ENCODE measurements at places on chromosomes 4 and X.

- DNase-seq, result no peak
Observed at GRCh38 chr4:16045687-16046086, 38.1 kb downstream of the PROM1 start.

GRCh38 chrX:155179346-155179997, 36.8 kb upstream of the VBP1 start:
- no peak for DNase-seq

- DNase-seq, result no peak
Observed at GRCh38 chr4:2059726-2060602, 837 bp downstream of the NAT8L start.

DNA sequence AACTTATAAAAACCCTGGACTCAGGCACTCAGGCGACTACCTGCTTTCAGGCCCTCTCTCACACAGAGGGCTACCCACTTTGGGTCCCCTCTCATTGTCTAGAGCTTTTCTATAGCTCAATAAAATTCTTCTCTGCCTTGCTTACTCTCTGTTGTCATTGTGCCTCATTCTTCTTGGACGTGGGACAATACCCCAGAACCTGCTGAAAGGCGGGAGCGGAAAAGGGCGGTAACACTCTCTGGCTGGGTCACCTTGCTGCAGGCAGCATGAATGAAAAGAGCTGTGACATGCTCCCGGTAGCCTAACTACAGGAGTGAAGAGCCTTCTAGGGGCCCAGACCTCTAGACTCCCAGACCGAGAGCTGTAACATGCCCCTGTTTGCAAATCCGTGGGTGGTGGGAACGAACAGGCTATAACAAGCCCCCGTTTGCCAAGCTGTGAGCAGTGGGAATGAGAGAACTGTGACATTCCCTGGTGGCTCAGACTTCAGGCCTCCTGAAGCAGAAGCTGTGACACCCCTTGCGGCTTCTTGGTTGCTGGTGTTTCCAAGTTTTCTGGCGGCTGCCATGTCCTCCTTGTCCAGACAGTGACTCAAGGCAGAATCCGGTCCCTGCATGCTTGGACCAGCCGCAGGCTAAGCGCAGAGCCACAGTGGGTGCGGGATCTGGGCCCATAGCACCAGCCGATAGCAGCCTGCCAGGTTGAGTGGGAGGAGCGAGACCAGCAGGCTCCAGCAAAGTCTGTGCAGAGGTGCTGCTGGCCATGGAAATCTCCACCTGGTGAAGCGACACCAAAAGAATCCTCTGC, 684.6 kb downstream of the ARAP2 start:
- DNase-seq, result no peak

DNA sequence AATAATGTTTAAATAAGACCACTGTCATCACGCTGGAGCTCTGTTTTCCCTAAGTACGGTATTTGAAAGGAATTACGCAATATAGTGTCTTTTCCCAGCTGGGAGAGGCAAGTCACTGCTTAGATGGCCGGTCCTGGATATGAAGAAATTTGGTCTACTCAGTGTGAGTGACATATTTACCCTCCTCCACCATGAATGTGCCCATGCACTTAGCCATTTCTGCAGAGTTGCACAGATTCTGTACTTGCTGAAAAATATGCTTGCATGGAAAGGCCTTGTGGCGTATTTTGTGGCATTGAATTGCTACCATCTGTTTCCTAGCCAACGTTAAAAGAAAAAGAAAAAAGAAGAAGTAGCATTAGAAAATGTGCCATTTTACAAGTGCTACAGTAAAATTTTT, 73.1 kb downstream of the ADGRL3 start:
- no peak for DNase-seq

GRCh38 chrX:154967603-154968002, 54.9 kb downstream of the F8 start:
- DNase-seq, result no peak

DNA sequence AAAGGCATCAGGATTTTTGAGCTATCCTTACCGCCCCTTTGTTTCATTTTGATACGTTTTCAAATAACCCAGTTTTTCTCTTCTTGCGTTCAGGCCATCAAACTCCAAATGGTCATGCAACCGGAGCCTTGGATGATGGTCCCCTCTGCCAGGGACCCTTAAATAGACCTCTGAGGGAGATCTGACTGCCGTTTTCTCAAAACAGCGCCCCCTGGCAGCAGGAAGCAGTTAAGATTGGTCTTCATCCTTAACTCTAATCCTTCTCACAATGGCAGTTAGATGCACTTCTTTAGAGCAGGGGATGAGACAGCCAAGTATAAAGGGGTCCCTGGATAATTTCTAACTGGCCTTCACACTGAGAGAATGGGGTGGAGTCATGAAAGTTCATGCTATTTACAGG, 525.0 kb upstream of the SPANXN1 start:
- DNase-seq, result no peak

DNA sequence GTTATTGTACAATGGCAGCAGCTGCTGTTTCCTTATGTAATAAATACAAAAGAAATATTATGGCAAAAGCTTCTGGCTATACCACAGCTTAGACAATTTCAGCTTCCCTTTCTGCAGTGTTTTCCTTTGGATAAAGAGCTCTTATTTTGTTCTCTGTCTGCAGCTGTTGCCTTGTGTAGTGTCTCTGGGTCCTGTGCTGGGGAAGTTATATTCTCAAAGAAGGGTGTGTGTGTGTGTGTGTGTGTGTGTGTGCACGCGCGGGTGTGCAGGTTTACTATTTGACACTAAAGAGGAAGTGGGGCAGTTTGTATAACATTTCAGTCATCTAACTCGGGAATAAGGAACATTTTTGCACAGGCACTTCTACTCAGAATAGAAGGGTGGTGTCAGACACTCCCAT, 83.6 kb downstream of the REPS2 start:
- DNase-seq, result no peak

DNA sequence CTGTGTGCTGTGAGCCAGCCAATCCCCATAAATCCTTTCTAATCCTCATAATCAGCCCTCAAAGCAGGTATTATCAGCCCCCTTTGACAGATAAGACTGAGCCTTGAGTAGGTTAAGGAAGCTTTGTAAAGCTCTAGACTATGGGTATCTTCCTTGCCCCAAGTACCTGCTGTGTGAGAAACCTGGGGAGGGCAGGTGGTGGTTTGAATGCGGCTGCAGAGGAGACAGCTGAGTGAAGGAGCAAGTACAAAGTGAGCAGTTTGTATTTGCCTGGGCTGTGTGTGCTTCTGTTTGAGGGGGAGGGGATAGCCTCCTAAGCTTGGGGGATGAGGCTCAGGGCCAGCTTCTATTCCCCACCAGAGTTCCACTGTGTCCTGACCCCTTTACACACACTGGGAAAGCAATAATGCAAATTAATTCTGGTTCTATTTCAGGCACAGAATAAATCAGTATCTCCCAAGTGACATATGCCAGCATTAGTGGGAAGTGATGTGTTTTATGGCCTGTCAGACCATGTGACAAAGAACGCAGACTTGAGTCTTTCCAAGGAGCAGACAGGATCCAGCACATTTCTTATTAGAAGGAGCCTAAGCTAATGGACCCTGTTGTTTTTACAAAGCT, 63.5 kb downstream of the EVC start:
- no peak for DNase-seq

DNA sequence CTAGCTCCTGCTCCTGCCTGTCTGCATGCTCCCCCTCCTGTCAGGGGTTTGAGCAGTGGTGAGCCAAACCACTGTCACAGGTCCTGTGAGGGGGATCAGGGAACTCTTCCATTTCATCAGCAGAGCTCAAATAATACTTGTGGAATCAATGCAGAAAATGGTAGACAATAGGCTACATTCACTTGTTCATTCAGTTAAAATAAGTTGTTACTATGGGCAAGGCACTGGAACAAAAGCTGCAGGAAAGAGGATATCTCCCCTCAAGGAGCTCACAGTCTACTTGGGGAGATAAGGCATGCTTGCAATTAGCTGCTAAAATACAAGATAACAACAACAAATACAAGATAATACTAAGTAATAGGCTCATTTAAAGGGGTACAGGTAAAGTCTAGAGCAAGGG, 117.1 kb downstream of the GPC3 start:
- no peak for DNase-seq

GRCh38 chr4:77172336-77172735, 15.3 kb downstream of the CCNG2 start:
- no peak for DNase-seq

DNA sequence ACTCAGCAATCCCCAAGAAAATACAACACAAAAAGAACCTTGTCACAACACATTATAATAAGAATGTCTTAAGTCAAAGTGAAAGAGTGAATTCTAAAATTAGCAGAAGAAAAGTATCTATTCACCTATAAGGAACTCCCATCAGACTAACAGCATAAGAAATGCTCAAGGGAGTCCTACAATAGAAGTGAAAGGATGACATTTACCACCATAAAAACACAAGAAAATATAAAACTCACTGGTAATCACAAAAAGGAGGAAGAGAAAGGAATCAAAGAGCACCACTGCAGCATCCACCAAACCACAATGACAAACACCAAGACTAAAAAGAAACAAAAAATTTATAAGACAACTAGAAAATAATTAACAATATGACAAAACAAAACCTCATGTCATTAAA, 257.0 kb upstream of the AGTR2 start:
- DNase-seq, result no peak

GRCh38 chr4:161336016-161336530, 827.7 kb downstream of the FSTL5 start:
- DNase-seq, result no peak

DNA sequence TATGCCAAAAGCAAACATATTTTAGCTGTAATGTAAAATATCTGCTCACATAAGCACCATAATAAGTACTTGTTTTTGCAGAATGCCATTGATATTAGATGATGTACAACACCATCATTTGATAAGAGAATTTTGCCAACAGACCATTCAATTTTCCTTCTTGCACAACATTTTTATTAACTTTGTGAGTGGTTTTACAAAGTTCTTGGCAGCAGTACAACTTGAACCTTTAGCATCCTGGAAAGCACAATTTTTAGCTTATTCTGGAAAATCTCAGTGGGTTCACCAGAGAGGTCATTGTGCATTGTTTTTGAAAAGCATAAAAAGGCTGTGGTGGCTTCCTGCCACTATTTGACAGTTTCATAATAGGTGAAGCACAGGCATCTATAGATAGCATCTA, 26.4 kb upstream of the REPS2 start:
- DNase-seq, result no peak

- no peak for DNase-seq
Observed at GRCh38 chrX:47380268-47380667, 9.9 kb downstream of the ZNF157 start.

DNA sequence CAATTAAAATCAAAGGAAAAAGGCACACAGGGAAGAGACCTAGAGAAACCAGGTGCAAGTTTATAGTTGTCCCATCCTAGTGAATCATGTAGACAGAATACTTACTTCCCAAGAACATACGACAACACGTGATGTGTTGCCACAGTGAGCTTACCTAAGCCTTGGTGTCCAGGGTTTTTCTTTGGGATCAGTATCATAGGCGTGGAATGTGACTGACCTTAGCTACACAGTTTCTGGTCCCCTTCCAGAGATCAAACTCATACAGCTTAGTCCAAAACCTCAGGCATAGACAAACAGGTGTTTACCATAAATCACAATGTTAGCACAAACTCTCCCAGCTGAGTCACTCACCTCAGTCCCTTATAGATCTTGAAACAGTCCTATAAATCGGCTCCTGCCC, 17.7 kb downstream of the SLC25A31 start:
- DNase-seq, result no peak

GRCh38 chr4:26124753-26125321, 196.0 kb upstream of the RBPJ start:
- DNase-seq, result no peak

DNA sequence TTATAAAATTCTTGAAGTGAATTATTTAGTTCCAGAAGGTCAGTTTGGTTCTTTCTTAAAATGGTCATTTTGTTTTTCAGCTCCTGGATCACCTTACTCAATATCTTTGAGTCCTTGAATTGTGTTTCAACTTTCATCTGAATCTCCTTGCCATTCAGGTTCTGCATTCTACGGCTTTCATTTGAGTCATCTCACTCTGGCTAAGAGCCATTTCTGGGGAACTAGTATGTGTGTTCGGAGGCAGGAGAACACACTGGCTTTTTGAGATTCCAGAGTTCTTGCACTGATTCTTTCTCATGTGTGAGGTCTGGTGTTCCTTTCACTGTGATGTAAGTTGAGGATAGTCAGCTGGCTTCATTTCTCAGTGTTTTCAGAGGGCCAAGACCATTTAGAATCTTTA, 708.4 kb upstream of the FRG1 start:
- DNase-seq, result no peak

GRCh38 chr4:186755550-186756519, 32.2 kb upstream of the FAT1 start:
- DNase-seq, result no peak

- no peak for DNase-seq
Observed at GRCh38 chr4:145066063-145066501, 31.9 kb downstream of the ANAPC10 start.

GRCh38 chr4:43855283-43855682, 593.3 kb downstream of the KCTD8 start:
- no peak for DNase-seq

GRCh38 chr4:1746265-1746691, 25.0 kb downstream of the TACC3 start:
- peak; percentile 92 for DNase-seq

GRCh38 chrX:12405306-12405705, 267.0 kb downstream of the FRMPD4 start:
- DNase-seq, result no peak

DNA sequence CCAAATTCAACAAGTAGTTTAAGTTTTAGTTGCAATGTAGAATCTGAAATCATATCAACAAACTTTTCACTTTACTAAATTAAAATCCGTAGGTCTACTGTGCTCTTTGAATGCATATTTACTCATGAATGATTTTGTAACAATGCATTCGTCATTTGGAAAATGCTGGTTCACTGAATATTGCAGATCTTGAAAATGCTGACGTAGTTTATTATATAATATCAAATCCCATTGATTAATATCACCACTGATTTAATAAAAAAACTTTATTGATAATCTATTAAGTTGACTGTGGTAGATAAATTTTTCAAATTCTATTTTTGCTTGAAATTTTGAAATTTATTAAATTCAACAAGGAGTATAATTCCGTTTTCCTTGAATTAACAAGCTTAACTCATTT, 540.0 kb downstream of the GRID2 start:
- no peak for DNase-seq

DNA sequence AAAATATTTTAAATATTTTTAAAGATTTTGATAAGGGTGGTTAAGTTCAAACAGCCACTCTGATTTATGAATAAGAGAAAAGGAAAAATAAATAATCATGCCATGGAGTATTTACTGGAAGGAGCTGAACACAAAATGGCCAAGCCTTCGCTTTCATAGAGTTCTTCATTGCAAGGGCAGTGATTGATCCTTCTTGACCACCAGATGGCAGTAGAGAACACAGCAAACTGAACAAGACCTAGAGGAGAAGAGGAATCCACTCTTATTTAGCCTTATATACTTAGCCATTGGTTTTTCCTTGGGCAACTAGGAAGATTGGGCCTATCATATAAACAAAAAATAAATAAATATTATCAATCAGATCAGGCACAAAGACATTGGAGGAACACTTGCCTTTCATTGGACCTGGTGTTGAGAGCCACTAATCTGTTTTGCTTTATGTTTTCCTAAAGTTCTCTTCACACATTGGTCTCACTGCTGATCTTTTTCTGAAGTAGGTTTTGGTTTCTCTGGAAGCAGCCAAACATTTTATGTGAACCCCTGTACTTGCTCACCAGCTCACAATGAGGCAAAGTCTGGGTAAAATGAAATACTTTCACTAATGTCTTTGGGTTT, 58.1 kb upstream of the PARM1 start:
- no peak for DNase-seq

All from type B pancreatic cell (in vitro differentiated cells).